GM12864 (cell line): ENCODE measurements at places on chromosomes 3 and 15.

GRCh38 chr3:192303235-192303634, 424.1 kb downstream of the FGF12 start:
- no peak for DNase-seq

- DNase-seq = no peak
Observed at GRCh38 chr3:32626631-32627030, 56.0 kb upstream of the DYNC1LI1 start.

DNA sequence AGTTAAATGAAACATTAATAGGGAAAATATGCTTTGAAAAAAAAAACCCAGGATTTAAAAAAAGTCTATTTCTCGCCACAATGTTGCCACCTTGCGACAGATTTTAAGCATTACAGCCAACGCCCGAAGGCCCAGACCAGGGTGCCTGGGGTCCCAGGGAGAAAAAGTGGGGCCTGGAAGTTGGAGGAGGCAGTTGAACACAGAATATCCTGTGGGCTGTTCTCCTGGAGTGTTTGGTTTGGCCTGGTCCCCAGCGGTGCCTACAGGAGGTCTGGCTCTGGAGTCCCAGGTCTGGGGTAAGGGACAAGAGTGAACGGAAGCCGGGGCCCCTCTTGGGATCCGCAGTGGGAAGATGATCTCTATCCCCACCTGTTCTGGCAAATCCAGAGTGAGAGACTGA, 3.4 kb downstream of the RNU6-1 start:
- DNase-seq = no peak

- no peak for DNase-seq
Observed at GRCh38 chr3:30750967-30751366, 143.5 kb downstream of the GADL1 start.

GRCh38 chr3:42631620-42632019, 21.9 kb upstream of the ZBTB47 start:
- no peak for DNase-seq

DNA sequence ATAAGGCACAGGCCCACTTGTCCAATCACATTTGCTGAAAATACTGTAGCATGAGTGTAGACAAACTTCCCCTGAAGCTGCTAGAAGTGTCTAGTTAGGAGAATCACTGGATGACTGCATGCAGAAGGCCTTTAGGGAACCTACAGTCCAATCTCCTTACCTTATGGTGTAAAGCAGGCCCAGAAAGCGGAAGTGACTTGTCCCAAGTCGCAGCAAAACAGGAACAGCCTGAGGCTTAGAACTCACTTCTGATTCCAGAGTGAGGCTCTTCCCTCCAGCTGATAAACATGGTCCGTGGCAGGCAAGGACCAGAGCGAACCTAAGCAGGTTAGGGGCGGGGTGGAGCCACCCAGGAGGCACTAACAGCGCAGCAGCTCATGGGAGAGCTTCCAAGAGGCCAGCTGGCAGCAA, 2.5 kb downstream of the GRAMD2A start:
- no peak for DNase-seq

GRCh38 chr3:102972350-102972749, 537.5 kb downstream of the ZPLD1 start:
- DNase-seq = no peak

DNA sequence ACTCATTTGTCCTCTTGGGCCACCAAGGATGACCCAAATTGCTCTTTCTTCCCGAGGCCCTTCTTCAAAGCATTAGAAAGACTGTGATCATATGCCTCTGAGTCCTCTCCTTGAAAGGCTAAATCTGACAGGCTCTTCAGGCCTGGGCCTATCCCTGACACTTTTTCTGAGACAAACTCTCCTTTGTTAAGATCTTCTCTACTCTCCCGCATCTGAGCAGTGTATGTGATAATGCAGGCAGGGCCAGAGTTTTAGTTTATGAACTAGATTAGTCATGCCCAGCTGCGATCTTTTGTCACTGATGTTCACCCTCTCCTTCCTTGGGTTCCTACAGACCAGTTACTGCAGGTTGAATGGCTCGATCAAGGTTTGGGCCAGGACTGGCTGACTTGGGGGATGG, 39.2 kb downstream of the MASP1 start:
- no peak for DNase-seq

DNA sequence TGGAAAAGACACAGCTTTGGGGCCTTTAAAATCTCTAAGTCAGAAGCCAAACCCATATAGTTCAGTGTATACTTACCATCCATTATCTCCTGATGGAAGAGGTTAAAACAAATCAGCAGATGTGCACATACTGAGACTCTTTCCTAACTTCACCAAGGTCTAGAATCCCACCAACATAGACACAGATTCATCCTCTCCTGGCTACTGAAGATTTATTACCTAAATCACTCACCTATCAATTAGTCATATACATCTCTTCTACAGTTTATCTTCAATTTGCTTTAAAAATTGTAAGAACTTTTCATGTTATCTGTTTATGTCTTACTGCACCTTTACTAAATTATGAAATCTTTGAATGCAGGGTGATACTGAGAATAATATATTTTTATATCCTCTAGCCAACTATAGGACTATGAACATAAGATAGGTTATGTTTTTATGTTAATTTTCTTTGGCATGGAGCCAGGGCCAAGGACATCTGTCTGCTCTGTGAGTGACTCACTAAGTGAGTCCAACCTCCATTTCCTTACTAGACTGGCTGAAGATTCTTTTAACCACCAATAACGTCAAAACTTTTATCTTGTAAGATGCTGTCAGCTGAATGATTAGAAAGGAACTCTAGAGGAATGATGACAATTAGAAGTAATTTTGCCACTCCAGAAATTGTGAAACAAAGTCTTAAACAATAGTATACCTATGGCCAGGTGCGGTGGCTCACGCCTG, 397.6 kb downstream of the FOXP1 start:
- DNase-seq = no peak

DNA sequence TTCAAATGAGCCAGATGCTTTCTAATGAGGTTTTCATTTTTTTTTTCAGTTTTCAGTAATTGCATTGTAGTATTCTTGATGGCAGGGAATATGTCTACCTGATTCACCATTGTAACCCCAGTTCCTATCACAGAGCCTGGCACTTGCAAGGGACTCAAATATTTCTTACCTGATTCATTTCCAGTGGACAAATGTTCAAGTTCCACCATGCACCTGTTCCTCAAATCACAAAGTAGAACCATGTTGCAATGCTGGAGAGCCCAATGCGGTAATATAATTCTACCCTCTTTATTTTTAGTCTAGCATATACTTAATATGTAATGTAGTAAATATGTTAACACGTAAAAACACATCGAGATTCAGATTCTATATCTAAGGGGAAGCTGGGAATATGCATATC, 722.6 kb downstream of the AGBL1 start:
- no peak for DNase-seq

DNA sequence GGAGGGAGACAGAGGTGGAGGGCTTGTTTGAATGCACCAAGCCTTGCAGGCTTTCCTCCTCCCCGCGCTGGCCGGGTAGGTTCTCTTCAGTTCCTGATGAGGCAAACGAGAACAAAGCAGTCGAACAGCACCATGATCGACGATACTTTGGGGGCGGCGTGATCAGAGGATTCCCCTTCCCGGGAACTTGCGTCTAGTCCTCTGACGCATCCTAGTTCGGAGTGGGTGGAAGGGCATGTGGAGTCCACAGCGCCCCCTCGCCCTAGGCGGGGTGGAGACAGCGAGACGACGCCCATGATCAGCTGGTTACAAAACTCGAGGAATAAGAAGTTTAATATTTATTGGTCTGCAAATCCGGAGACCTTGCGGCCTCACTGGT, 452 bp upstream of the SV2B start:
- DNase-seq = no peak
